ENCODE measurements at places on chromosomes 7 and 10.

DNA sequence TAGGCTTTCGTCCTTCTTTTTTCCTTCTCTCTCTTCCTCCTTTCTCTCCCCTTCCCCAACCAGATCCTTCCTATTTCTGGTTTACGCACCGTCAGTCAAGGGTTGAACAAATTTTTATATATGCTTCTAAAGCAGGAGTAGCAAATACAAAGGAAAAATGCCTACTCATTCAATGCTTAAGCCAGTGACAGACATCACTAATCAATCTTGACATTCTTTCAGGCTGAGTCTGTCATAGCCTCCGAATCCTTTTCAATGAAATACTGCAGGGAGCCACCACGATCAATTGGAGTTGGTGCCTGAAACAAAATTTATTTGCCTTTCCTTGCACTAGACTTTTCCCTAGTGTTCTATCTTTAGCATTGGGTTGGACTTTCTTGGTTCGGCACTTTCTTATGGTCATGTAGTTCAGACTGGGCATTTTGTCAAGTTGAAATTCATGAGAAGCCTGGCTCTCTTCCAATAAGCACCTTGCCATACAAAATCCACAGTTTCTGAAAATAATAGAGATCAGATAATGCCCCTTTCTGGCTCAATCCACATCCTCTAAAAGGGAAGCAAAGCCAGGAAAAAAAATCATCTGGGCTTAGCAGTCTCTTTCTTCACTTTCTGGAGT is 239.5 kb upstream of the PLXNA4 start:
- no peak for DNase-seq

DNA sequence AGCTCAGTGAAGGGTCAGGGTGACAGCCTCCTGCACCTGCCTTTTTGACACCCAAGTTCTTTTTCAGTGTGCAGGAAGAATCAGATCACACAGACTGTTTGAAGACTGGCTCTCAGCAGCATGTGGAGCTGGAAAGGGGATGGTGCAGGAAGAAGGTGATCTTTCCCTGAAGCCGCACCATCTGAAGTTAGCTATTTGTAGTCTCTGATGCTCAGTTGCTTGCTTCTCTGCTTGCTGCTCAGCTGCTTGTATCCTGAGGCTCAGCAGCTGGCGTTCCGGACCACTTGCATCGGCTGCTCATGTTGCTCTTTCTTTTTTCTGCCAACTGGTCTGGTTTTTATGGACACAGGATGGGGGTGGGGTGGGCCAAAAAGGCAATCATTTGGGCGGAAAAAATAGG is 15.8 kb upstream of the DNMBP start:
- no peak for DNase-seq

- no peak for DNase-seq
Measured at GRCh38 chr10:3612183-3613001, 172.6 kb downstream of the KLF6 start.

DNA sequence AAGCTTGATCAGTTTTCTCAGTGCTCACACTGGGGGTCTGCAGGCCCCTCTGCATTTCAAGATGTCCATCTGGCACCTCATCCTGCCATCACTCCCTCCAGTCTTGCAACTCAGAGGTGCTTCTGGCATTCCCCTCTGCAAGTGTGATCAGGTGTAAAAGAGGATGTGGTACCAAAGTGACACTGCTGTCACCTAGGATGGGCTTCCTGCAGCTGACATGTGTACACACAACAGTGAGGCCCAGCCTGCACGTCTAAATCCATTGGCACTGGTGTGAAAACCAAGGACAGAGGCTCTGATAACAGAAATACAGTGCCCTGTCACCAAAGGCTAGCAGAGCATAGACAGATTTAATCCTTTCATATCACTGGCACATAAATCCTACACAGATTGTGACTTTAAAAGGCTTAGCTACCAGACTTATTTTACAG is 162.5 kb upstream of the CELF2 start:
- no peak for DNase-seq

- no peak for DNase-seq
Measured at GRCh38 chr10:8405596-8405995, 351.1 kb downstream of the GATA3 start.

GRCh38 chr7:34425631-34426384 is 232.2 kb upstream of the NPSR1 start:
- no peak for DNase-seq

Measured in putamen (tissue), 1 donor.